Effector CD4-positive, alpha-beta T cell (primary cell): ENCODE measurements at places on chromosomes 5 and 9.

DNA sequence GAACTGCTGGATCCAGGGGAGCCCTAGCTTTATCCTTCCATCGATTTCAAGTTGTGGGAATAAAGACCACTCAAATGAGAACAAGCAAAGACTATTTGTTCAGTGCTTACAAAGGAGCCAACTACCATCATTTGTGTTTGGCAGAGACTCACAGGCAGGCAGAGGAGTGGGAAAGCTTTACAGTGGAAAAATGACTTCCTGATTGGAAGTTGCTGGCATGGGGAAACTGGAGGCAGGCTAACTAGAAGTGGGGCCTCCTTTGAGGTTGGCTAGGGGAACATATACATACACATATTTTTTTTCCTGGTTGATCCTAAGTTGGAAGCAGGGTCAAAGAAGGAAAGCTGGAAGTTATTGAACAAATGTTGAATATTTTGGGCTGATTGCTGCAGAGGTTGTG lies 121.7 kb downstream of the ACTBL2 start:
- no peak for DNase-seq

- no peak for DNase-seq
Measured at GRCh38 chr5:81530919-81531318, 137.0 kb upstream of the ACOT12 start.

GRCh38 chr5:129244478-129244877 lies 149.9 kb downstream of the ISOC1 start:
- DNase-seq, result no peak

- no peak for DNase-seq
Measured at GRCh38 chr9:37333288-37333687, 89.2 kb upstream of the GRHPR start.

- DNase-seq, result no peak
Measured at GRCh38 chr5:41403846-41404245, 106.6 kb downstream of the PLCXD3 start.
